ENCODE measurements at places on chromosomes 3 and 15. TPM values are rescaled to one million over a fixed set of nuclear protein-coding genes. Genes with fewer than 3 reads are reported as not detected.

DNA sequence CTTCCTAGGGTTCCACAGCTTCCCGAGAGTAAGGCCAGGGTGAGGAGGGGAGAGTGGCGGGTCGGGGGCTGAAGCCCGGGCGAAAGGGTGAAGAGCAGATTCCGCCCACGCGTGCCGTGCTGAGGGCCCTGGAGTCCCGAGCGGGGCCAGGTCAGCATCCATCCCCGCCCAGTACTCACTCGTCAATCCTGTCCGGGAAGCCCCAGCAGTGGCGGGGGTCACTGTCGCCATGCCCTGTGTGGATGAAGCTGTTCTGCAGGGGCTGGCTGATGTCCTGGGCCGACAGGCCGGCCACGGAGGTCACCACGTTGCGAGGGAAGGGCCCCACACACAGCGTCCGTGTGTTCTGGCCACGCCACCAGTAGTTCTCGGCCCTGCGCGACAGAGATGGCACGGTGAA is 36.3 kb downstream of the TNK2 start:
- DNase-seq: no peak

- DNase-seq: no peak
Measured at GRCh38 chr3:38582941-38583645, 66.4 kb downstream of the SCN5A start.

DNA sequence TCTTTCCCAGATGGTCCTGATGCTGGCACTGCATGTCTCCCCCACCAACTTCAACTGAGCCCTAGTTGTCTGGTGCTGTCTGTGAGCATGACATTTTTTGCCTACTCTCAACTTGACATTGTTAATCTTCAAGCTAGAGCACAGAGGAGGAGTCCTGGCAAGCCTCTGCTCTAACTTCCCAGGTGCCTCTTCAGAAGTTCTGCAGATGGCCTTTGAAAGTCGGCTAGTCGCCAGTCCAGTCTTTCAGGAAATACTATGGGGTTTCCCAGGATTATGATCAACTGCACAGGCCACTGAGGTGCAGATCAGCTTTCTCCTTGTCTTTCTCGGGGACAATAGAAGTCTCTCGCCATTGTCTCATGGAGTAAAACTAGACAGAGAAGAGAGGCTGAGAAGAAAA is 86.7 kb downstream of the ST8SIA2 start:
- no peak for DNase-seq

DNA sequence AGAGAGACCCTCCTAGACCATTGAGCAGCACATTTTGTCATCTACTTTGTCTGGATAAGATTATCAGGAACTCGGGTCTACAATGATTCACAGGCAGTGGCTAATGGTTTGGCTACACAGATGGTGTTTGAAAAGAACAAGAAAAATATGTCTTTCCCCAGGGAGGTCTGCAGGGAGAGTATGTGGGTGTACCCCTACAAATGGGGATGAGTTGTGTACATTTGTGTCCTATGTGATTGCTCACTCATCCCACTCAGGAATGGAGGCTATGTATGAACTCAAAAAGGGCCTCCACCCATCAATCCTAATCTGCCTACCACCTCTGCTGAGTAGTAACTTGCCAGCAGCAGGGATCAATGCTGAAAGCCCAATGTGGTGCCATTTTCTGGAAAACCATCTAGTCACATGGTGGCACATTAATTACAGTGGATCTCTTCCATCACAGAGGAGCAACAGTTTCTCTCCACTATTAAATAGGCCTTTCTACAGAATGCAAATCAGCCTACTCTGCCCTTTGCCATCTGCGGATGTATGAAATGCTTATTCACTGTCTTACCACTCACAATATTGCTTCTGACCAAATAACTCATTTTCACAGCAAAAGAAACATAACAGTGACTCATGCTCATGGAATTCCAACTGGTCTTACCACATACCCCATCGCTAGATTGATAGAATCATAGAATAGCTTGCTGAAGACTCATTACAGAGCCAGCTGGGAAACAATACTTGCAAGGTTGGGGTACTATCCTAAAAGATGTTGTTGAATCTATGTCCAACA is 48.3 kb upstream of the TRIM42 start:
- DNase-seq: no peak

DNA sequence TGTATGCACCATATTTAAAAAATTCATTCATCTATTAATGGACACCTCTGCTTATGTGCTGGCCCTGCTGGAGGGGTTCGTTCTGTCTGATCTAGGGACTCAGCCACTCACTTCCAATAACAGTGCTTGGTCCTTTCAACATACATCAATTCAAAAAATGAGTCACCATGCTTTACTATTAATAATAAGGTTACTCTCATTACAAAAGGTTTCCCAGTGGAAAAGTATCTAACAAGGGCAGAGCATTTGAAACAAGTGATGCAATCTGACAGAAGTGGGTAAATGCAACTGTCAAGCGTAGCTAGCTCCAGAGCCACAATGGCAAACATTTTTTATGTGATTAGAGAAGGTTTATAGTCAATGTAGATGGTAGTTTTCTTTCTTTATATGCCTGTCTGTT is 67.9 kb upstream of the TNIK start:
- no peak for DNase-seq

- DNase-seq: no peak
Measured at GRCh38 chr15:48794697-48795134, 16.2 kb downstream of the CEP152 start.

- DNase-seq: no peak
Measured at GRCh38 chr3:194329583-194329965, 21.6 kb downstream of the CPN2 start.

DNA sequence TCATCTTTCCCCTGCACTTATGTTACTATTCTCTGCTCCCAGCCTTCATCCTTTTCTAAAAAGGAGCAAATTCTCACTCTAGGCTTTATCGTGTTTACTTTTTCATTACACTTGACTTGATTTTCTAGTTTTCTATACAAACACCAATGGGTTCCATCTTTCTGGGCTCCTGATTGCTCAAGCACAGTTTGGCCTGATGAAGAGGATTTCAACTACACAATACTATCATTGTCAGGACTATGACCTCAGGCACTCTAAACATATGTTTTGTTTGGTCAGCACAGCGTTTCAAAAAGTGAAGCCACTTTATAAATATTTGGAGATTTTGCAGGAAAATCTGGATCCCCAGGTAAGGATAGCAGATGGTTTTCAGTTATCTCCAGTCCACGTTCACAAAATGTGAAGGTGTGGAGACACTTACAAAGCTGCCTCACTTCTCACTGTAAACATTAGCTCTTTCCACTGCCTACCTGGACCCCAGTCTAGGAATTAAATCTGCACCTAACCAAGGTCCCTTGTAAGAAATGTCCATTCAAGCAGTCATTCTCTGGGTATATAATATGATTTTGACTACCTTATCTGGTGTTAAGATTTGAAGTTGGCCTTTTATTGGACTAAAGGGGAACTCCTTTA is 86.2 kb downstream of the TGFBR2 start:
- DNase-seq: no peak

GRCh38 chr15:33964665-33965040 is 3.6 kb upstream of the CHRM5 start:
- DNase-seq: no peak

GRCh38 chr15:65263313-65263712 is 23.4 kb downstream of the PARP16 start:
- no peak for DNase-seq

GRCh38 chr15:96500508-96500907 is 170.0 kb downstream of the NR2F2 start:
- no peak for DNase-seq

DNA sequence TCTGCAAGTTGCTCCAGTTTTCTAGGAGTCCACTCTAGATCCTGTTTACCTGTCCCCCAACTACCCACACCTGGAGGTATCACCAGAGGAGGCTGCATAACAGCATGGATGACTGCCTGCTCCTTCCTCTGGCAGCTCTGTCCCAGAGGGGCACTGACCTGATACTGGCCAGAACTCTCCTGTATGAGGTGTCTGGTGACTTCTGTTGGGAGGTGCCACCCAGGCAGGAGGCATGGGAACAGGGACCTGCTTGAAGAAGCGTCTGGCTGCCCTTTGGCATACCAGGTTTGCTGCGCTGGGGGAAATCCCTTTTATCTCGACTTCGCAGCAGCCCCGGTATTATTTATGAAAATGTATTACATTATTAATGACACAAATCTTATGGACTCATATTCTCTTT is 1163.6 kb downstream of the NSUN3 start:
- no peak for DNase-seq

- DNase-seq: no peak
Measured at GRCh38 chr15:67358812-67359211, 104.2 kb downstream of the IQCH start.

- no peak for DNase-seq
Measured at GRCh38 chr3:26920646-26921478, 298.3 kb downstream of the LRRC3B start.

GRCh38 chr3:135556174-135556573 is 409.4 kb upstream of the PPP2R3A start:
- DNase-seq: no peak

- DNase-seq: no peak
Measured at GRCh38 chr15:31241888-31242522, 84.6 kb upstream of the KLF13 start.

DNA sequence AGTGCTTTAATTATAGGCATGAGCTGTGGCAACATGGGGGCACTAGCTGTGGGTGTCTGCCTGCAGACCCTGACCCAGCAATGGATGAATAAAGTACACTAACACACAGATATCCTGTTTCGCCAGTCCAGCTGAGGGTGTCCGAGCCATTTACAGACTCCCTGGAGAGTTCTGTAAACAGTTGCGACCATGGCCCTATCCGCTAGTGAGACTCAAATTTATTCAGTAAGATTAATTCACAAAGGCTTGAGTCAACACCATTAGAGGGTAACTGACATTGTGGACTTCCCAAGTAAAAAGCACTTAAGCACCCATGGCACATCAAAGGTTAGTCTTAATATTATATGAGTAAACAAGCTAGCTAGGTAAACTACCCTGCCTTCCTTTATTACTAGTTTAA is 161.6 kb downstream of the TBL1XR1 start:
- no peak for DNase-seq

GRCh38 chr3:8011902-8012301 is 489.7 kb upstream of the LMCD1 start:
- DNase-seq: no peak

DNA sequence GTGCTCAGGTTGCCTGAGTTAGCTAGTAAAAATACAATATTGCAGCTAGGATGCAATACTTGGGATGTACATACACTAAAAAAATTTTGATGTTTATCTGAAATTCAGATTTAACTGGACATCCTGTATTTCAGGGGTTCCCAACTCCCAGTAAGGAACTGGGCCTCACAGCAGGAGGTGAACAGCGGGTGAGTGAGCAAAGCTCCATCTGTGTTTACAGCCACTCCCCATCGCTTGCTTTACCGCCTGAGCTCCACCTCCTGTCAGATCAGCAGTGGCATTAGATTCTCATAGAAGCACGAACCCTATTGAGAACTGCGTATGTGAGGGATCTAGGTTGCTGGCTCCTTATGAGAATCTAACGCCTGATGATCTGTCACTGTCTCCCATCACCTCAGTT is 285.1 kb upstream of the PROK2 start:
- DNase-seq: no peak

- DNase-seq: no peak
Measured at GRCh38 chr3:172087602-172088580, 48.5 kb downstream of the FNDC3B start.

DNA sequence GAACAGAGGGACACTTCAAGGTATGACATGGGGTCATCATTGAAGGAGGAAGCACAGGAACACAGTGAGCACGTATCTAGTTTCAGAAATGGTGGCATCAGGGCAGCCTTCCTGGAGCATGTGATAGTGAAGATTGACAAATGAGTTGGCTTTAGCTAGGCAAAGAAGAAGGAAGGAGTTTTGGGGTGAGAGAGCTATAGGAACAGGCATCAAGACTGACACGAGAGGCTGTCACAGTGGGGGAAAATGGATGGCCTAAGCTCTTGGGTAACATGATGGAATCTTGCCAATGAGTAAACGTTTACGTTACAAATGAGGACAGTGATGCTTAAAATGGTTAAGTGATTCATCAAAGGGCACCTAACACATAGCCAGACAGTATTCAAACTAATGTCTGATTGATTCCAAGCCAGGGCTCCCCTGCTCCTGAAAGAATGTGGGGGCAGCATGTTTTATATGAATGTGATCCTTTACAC is 23.1 kb upstream of the GPR171 start:
- no peak for DNase-seq

Gene COL6A5
- total RNA-seq: not detected

Gene GREM1
- total RNA-seq: 0.30 TPM

Gene GOLGA8J
- total RNA-seq: not detected

Gene PLCH1
- total RNA-seq: 0.03 TPM

Gene SYNPR
- not detected for total RNA-seq

Gene HYAL1
- not detected for total RNA-seq

Gene RBPMS2
- 0.22 TPM for total RNA-seq

Gene GPR149
- total RNA-seq: not detected

Measured in activated T-cell treated with anti-CD3 and anti-CD28 coated beads, Interleukin-2, amount 50 U/mL, for 4 hours (primary cell).